ENCODE measurements at places on chromosomes 1 and 21.

GRCh38 chr1:248857201-248857600 lies 1.7 kb downstream of the ZNF692 start:
- DNase-seq: no peak

- no peak for DNase-seq
Measured at GRCh38 chr1:224724566-224724965, 108.4 kb downstream of the CNIH3 start.

- no peak for DNase-seq
Measured at GRCh38 chr1:207264663-207265252, 56.7 kb upstream of the CD55 start.

- no peak for DNase-seq
Measured at GRCh38 chr21:34882719-34883131, 166.4 kb downstream of the RUNX1 start.

- DNase-seq: no peak
Measured at GRCh38 chr1:20997602-20998224, 179.0 kb downstream of the EIF4G3 start.

GRCh38 chr1:183914891-183915290 lies 110.0 kb downstream of the RGL1 start:
- no peak for DNase-seq

- DNase-seq: peak; percentile 15
Measured at GRCh38 chr1:200483491-200484143, 73.8 kb upstream of the ZNF281 start.

GRCh38 chr1:182166750-182167149 lies 105.2 kb upstream of the ZNF648 start:
- no peak for DNase-seq

DNA sequence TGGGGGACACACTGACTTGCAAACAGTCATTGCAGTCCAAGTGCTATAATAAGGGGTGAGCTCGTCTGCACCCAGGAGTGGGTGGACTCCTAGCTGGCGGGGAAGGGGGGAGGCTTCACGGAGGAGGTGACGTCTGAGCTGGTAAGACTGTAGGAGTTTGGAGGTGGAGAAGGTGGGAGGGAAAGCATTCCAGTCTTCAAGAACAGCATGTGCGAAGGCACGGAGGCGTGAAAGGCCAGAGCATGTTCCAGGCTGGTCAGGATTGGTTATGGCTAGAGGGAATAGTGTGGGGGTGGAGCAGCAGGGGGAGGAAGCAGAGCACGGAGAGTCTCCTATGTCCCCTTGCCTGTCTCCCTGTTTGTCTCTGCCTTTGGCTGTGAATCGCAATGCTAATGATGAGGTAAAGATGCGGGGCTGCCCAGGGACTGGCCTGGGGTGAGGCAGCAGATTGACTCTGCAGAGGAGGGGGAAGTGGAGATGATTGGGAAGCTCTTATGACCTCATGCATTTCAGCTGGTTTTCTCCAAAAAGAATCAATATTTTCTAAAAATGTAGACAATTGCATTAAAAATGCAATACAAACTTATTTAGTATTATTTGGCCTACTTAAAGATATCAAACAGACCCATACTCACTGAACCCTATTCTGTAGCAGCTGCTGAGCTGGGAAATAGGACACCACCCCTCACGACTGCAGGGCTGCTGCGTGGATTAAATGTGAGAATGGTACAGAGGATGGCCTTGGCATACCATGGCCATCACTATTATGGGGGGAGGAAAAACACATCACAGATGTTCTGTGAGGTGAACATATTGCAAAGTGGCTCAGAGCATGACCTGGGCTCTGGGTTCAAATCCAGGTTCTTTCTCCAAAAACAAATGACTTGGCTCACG lies 2.6 kb upstream of the ZNF436 start:
- DNase-seq: no peak

DNA sequence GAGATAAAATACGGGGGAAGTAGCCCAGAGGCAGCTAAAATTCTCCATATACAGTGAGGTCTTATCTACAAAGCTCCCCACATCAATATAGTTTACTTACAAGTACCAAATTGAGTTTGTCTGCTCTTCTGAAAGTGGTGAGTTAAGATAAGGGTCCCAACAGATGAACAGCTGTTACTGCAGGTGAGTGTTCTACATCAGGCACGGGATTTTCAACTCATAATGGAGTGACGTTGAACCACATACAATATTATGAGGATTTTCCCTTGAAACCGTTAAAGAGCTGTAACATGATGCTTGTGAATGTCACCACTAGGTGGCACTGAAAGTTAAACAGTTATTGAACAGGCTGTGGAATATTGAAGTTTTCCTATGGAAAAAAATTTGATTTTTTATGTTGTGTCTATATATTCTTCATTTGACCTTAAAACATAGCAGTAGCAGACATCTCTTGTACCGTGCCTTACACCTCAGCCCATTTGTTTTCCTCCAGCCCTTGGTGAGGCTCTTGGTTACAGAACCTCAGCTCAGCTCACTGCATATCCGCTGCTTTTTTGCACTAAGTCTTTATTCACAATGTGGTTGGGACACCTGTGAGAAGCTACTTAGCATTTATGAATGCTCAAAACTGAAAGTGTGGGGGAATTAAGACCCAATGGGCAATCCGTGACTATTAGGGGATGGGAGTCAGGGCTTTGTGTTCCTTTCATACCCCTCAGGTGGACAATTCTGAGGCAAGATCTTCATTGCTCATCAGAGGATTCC lies 23.2 kb downstream of the CD1D start:
- DNase-seq: no peak

GRCh38 chr1:113691184-113691583 lies 68.1 kb downstream of the PHTF1 start:
- DNase-seq: no peak

DNA sequence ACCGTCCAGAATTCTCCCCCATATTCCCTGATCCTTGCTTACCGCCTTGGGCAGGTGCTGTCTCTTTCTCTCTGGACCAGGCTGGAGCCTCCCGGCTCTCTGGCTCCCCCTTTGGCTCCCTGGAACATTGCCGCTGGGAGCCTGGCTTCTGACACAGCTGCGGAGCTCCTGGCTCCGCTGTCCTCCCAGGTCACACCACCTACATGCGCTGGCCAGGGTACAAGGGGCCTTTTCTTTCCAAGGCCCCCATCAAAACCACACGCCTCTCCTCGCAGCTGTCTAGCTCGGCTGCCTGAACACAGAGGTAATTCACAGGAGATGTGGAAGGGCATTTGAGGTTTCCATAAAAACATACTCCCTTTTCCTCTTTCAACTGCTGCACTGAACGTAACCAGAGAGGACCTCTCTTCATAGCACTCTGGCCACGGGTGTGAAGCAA lies 7.5 kb upstream of the ZNF648 start:
- no peak for DNase-seq

DNA sequence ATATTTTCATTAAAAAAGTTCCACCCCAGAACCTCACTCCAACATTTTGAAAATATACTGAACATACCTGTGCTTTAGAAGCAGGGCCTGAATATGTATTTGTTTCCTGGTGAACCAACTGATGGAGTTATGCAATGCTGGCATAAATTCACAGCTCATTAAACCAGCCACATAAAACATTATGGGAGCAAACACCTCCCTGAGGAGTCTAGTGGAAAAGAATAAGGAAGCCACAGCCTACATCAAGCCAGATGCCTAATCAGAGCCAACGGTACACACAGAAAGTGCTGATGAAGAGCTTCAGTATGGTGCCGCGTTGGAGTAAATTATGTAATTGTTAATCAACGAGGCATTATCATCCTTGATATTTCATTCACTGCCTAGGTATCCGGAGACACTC lies 199.5 kb downstream of the AJAP1 start:
- DNase-seq: no peak

DNA sequence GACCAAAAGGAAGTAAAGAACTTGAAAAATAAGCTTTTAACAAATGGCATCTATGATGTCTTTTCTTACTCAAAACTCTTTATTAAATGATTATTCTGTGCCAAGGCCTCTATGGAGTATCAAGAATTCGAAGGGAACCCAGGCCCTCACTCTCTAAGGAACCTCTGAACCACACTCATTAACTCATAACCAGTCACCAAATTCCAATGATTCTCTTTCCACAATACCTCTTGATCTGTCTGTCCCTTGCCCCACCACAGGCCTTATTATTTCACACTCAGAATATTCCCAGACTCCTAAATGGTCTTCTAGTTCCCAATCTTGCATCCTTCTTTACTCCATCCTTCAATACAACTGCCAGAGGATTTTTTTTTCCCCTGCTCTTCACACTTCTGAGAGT lies 37.0 kb downstream of the PCSK9 start:
- no peak for DNase-seq

DNA sequence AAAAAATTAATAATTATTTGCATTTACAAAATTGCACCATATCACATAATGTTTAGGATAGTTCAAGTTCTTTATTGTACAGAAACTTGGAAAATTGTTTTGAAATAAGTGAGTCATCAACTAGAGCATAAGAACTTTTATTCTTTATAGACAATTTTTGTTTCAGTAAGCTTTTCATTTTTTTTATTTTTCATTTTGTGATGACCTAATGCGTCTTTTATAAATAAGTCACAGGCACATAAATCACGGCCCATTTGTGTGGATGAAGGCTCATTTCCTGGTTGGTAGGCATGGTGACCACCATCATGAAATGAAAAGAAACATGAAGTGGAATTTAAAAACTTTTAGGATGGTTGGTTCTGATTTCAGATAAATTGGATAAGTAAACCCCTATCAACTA lies 39.3 kb downstream of the SPAG17 start:
- DNase-seq: no peak

- no peak for DNase-seq
Measured at GRCh38 chr1:229640455-229640854, 14.4 kb downstream of the URB2 start.

DNA sequence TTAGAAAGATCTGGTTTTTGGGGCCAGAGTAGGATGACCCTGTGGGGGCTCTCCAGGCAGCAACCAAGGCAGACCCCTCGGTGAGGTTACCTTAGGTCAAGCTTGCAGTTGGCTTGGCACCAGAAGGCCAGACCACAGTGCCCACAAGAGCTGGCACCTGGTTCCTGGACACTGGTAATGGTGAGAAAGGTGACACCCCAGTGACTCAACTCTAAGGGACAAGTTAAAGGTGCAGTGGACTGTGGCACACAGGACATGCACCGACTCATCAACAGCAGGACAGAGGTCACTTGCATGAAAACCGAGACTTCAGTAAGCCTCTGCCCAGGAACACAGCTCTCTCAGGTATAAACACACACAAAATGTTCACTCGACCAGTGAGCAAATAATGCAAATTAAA lies 6.7 kb downstream of the LRRC38 start:
- no peak for DNase-seq

DNA sequence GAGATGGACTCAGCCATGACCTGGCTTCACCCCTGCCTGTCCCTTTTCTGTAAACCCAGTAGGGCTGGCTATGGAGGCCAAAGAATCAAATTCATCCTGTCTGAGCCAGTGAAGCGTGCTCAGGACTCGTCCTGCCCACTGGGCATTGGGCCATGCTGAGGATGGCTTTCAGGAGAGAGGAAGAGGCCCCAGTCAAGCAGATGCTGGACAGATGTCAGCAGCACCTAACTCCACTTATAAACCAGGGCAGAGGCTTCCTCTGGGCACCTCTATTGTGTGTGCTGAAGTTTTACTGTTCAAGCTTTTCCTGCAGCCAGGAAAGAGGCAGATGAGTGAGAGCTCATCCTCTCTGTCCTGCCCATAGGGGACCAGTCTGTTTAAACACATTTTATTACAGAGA lies 97.4 kb upstream of the GCLM start:
- no peak for DNase-seq

GRCh38 chr1:54355931-54356679 lies 50.1 kb downstream of the SSBP3 start:
- DNase-seq: no peak

DNA sequence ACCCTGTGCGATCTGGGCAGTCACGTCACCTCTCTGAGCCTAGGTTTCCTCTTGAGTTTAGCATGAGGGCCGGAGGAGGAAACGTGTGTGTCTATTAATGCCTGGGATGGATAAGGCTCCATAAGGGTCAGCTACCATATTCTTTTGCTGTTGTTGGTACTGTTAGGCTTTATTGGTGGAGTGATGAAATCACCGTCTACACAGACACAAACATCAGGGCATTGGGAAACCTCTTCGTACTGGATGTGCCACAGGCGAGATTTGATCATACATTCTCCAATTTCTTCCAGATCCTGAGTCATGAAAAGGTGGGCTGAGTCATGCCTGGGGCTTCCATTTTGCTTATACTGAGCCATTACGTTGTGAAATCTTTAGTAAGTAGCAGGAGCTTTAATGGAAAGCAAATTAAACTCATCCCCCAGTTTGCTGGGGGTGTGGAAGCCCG lies 24.9 kb upstream of the GRHL3 start:
- DNase-seq: no peak

DNA sequence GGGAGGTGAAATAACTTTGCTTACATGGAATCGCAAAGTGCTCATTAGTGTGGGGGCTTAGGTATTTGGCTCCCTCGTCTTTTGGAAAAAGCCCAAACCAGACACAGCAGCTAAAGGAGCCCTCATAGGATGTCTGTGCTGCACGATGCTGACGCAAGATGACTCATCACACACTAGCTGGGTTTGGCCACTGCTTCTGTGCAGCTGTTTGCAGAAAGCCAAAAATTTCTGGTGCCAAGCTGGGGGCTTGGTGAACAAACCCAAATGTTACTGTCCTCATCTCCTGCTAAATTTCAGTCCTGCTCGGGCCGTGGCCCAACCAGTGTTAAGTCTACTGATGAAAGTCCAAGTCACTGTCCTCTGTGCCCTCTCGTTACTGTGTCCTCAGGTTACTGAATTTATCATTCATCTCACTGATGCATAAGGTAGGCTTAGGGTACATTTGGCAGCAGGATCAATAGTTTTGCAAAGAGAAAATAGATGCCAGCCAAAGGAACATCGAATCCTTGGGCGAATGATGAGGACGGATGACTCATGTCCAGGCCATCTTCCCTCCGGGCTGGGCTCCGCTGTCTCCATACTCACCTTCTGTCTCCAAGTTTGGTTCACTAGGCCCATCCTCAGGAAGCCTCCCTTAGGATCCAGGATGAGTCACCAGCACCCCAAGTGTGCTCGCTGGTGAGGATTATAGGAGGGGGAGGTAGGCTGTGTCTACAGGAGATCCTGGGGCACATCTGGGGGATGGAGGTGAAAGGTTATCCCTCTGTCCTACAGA lies 177.7 kb downstream of the ADSS2 start:
- no peak for DNase-seq

DNA sequence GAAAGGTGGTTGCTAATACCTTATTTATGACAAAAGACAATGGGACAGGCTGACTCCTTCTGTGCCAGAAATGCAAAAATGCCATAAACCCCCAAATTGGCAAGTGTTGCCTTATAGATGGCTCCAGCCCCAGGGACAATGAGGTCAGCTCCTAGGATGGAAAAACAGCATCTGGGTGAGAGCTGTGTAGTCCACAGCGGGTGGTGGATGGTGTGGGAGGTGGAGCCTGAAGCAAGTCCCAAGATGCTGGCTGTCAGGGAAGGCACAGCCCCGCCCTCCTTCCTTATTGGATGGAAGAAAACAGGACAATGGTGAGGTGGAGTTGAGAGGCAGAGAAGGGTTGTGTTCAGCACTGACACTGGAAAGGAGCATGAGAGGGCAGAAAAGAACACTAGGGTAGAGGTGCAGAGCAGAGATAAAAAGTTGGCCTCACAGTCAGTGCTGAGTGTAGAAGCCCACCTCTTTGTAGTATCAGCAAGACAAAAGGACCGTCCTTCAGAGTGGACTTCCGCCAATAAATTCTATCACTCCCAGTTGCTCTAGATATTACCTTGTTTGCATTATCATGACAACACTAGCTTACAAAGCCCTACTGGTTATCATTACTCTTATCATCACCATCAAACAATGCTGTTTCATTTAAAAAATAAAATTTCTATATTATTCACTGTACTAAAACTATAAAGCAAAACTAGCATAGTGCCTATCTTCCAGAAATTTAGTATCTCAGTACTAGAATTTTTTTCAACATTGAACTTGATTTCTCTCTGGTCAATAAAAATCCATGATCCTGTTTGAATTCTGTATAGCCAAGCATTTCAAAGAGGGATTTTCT lies 3.7 kb upstream of the SDE2 start:
- DNase-seq: no peak

Measured in stimulated activated CD4-positive, alpha-beta T cell treated with anti-CD3 and anti-CD28 coated beads, Interleukin-1b, Interleukin-23, amount 100 ng/mL, for 4 hours (primary cell).